ENCODE measurements at places on chromosomes 4 and X.

- no peak for DNase-seq
Measured at GRCh38 chr4:104677116-104677515, 182.4 kb upstream of the CXXC4 start.

- no peak for DNase-seq
Measured at GRCh38 chr4:101348367-101348827, 1.1 kb upstream of the PPP3CA start.

DNA sequence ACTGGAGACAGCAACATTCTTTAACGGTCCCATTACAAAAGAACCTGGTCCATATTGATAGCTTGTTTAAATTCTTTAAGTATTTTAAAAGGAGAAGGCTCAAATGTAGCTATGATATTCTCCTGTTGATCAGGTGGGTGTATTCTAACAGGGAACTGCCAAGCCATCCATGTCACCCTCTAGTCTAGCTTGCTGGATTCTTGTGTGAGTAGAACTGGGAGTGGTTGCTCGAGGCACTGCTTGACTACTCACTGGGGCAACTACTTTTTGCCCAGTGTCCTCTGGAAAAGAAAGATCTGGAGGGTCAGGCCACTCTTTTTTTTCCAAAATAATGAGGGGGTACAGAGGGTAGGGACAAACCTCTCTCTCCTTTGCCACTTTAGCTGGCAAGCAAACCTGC, 155.1 kb downstream of the ZNF518B start:
- DNase-seq = no peak

DNA sequence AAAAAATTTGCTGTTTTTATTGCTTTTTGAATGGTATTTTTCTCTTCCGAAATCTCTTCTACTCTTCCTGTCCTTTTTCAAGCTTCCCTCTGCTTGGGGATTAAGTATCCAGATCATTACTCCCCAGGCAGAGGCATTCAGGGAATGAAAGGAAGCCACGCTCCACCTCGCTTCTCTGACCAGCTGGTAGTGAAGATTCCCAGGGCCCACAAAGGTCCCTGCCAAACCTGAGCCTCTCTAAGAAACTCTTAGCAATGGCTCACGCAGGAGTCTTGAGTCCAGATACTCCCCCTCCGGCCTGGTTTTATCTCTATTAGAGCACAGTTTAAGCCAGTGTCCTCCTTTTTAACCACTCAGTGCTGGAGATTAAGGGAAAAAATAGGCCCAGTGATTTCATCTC, 51.4 kb upstream of the SOD3 start:
- no peak for DNase-seq

DNA sequence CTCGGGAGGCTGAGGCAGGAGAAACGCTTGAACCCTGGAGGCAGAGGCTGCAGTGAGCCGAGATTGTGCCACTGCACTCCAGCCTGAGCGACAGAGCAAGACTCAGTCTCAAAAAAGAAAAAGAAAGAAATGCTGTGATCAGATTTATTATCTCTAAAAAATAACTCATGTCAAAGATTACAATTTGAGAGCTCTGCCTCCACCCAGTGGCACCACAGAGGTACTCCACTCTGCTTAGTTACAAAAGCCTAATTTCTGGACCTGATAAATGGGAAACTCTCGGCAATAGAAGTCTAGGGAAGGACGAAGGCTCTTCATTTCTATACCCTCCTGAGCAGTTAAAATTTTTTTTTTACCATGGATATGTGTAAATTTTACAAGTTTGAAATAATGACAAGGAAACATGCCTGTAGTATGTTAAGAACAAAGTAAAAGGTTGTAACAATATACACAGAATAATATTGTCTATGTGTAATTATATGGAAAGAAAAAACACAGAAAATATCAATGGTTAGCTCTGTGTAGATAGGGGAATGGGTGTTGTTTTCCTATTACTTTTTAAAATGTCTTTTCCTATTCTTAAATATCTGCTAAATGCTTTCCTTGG, 149.8 kb downstream of the STIM2 start:
- DNase-seq = peak; percentile 46

- no peak for DNase-seq
Measured at GRCh38 chr4:88858752-88859151, 161.1 kb upstream of the NAP1L5 start.

DNA sequence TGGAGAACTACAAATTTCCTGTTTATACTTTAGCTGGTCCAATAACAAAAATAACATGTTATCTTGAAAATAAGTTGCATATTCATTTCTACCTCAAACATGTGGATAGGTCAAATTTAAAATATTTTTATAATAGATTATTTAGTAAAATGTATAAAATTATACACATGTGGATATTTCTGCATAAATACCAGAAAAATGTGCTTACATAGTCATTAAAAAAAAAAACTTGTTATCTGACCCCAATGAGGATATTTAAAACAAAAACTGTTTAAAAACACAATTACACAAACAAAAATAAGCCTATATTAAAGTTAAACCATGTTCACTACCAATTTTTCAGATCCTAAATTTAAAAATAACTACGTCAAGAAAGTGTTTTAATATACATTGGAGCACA, 28.1 kb downstream of the FBXO8 start:
- no peak for DNase-seq

DNA sequence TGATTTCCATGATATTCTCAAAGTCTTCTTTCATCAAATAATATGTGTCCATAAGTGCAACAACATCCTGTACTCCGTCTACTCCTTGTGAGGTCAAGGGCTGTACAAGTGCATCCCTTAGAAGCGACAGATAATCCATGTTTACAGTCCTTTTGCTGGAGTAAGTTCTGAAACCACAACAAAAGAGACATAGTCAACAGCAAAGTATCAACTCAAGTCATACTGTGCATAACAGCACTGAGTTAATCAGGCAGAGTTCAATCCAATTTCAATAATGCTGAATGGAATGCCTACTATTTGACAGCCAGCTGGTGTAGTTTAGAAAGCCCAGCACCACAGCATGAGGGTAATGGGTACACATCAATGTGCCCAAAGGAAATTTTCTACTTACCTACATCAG, 74.5 kb downstream of the RFC1 start:
- DNase-seq = no peak

GRCh38 chrX:27995611-27996010, 14.4 kb upstream of the DCAF8L1 start:
- no peak for DNase-seq

- DNase-seq = no peak
Measured at GRCh38 chr4:10168151-10168550, 51.6 kb upstream of the WDR1 start.

GRCh38 chrX:49272421-49272820, 2.8 kb downstream of the PPP1R3F start:
- DNase-seq = peak; percentile 27

DNA sequence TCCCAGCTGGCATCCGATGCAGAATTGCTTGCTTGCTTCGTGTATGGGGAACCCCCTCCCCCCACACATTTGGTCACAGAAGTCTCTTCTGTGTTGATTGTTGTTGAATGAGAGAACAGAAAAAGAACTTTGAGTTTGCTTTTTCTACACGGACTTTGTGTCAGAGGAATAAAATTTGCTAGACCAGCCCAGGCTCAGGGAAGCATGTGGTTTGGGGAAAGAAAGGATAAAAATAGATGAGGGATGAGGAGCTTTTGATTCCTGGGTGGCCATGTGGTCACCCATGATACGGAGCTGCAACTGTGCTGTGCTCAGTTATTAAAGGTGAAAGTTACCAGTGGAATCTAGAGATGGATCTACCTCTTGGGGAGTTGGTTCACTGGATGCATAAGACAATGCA, 34.2 kb upstream of the ESX1 start:
- no peak for DNase-seq

All from central memory CD4-positive, alpha-beta T cell (primary cell).